ENCODE measurements at places on chromosomes 12 and 14. TPM values are rescaled to one million over a fixed set of nuclear protein-coding genes. Genes with fewer than 3 reads are reported as not detected.

- DNase-seq: no peak
Observed at GRCh38 chr12:27870939-27871338, 90.9 kb upstream of the MANSC4 start.

DNA sequence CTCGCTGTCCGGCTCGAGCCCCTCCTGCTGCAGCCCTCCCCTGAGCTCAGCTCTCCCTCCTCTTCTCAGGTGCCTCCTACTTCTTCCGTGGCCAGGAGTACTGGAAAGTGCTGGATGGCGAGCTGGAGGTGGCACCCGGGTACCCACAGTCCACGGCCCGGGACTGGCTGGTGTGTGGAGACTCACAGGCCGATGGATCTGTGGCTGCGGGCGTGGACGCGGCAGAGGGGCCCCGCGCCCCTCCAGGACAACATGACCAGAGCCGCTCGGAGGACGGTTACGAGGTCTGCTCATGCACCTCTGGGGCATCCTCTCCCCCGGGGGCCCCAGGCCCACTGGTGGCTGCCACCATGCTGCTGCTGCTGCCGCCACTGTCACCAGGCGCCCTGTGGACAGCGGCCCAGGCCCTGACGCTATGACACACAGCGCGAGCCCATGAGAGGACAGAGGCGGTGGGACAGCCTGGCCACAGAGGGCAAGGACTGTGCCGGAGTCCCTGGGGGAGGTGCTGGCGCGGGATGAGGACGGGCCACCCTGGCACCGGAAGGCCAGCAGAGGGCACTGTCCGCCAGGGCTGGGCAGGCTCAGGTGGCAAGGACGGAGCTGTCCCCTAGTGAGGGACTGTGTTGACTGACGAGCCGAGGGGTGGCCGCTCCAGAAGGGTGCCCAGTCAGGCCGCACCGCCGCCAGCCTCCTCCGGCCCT, 22.8 kb downstream of the MMP17 start:
- DNase-seq: no peak

DNA sequence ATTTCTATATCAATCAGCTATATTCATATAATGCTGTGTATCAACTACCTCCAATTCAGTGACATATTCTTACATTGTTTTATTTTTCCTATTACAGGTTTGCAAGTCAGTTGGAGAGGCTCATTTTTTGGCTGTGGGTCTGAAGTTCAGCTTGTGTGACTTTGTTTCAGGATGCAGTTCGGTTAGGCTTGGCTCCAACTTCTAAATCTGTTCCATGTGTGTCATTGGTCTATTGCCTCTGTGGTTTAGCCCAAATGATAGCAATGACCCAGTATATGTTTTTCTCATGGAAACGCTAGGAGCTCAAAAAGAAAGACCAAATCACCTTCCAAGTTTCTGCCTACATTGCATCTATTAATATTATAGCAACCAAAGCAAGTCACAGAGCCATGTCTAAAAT, 848.6 kb upstream of the LRFN5 start:
- no peak for DNase-seq

Gene MGP
- polyA plus RNA-seq: 52.6 TPM

GRCh38 chr12:116600959-116601918, 42.1 kb downstream of the MAP1LC3B2 start:
- no peak for DNase-seq

DNA sequence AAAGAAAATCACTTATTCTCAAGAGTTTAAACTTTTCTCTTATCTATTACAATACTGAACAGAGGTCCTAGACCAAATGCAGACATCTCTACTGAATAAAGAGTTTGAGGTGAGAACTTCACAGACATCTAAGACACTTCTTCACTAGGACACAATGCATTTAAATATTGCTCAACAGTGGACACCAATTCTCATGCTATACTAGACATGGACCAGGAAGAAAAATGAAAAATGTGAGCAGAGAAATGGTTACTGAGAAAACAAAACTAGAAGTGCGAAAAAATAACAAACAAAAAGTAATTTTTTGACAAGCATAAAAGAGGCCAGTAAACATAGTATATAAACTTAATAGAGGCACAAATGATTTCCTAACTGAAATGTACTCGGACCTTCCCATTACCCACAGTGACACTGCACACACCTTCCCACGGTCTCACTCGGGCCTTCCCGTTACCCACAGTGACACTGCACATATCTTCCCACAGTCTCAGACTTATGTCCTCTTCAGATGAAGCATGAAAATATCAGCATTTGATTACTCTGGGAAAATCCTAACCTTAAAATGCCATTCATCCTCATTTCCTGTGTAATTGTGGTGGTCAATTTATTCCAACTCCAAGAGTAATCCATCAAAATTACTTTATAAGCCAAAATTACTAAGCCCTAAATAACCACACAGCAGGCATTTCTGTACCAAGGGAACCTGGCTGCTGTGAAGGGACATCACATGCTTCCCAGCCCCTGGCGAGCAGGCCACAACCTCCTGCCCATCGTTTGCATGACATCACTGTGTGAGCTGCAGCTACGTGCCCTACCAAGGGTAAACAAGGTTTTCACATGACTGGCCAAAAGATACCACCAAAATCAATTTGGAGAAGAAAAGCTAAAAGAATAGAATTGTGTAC, 6.4 kb downstream of the SLC15A4 start:
- no peak for DNase-seq

- DNase-seq: peak; percentile 72
Observed at GRCh38 chr14:69151458-69152180, 1.3 kb downstream of the DCAF5 start.

Gene PPP4R4
- polyA plus RNA-seq: 0.38 TPM

DNA sequence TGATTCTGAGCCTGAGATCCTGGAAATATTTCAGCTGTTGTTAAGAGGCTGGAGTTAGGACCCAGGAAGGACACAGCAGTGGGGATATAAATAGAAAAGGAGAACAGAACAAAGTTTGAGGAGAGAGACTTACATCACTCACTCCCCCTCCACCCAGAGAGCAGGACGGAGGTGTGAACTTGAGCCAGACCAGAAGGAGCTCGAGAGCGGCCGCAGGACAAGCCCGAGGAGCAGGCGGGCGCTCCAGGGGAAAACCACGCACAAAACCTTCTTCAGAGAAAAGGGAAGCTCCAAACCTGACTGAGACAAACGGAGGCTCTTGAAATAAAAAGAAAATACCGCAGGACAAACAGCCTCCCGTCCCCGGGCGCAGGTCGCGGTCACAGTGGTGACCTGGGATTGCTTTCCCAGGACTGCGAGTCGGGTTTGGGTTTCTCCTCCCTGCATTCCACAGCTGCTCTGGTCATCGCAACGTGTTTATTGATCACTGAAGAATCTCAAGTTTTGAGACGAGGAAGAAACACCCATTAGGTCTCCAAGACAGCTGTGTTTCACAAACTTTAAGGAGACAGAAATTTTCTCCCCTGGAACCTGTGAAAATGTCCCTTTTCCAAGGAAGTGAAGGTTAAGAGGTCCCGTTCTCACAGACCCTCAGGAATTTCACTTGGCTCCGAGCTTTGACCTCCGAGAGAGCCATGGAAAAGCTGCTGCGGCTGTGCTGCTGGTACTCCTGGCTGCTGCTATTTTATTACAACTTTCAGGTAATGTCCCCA, at the start of gene ADGRD1:
Gene ADGRD1, plus strand, starts transcription at position 137 of the 773 bp plus-strand sequence. Its CDS starts 559 bp downstream, at position 696.
- peak; percentile 57 for DNase-seq

- DNase-seq: peak; percentile 62
Observed at GRCh38 chr12:51593539-51593938, 2.5 kb downstream of the SCN8A start.

DNA sequence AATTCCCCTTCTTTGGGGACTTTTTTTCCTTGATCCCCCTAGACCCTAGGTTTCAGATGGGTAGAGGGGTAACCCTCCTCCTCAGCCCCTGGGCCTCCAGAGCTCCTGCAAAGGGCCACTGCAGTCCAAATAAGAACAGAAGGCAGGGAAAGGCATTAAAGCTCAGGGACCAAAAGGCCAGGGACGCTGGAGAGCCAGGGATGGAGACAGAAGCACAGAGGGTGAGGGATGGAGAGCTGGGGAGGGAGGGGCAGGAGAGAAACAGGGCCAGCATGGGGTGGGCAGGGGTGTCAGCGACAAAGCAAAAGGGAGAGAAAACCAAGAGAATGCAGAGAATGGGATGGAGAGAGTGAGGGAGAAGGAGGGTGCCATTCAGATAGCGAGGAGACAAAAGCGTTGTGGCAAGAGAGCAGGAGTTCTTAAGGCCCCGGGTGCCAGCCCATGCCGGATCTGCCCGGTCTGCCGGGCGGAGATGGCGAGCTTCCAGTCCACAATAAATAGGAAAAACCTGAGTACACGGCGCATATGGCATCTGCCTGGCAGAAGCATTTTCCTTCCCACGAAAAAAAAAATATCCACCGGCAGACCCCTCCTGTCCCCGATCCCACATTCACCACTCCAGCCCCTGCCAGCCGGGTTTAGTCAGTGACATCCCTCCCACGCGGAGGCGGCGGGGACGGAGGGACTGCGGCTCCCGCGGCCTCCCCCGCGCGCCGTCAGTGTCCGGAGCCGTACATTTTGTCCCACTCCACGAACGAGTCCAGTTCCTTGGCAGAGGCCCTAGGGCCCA, 28.6 kb downstream of the FIGNL2 start:
- no peak for DNase-seq

- no peak for DNase-seq
Observed at GRCh38 chr14:81178063-81178462, 42.7 kb downstream of the GTF2A1 start.

Gene HOXC5
- 3.6 TPM for polyA plus RNA-seq

DNA sequence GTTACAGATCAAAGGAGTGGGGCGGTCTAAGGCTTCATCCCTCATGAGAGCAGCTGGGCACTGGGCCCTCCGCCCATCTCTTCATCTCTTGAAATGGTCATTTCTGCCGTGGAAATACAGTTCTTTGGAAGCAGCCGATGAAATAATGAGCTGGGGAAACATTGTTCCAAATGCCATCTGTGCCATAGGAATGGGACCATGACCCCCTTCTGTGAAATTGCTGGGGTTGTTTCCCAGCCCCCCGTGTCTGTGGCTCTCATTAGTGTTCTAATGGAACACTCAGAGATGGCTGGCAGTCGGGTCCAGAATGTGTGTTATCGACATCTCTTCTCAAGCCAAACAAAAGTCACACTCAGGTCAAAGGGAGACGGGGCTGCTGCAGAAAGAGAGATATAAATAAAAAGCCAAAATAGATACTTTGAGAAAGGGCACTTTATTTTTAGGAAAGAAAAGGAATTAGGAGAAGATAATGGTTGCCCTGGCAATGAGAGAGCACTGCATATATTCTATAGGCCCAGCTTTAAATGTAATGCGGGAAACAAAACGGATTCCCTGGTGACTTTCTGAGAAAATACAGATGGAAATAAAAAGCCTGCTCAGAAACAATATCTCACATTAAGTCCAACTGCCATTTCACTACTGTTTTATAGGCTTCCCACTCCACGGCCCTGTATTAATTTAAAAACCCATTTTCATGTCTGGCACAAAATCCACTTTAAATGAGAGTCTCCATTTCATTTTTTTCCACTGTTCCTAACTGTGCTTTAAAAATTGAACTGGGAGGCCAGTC, 107.1 kb downstream of the TTC8 start:
- no peak for DNase-seq

DNA sequence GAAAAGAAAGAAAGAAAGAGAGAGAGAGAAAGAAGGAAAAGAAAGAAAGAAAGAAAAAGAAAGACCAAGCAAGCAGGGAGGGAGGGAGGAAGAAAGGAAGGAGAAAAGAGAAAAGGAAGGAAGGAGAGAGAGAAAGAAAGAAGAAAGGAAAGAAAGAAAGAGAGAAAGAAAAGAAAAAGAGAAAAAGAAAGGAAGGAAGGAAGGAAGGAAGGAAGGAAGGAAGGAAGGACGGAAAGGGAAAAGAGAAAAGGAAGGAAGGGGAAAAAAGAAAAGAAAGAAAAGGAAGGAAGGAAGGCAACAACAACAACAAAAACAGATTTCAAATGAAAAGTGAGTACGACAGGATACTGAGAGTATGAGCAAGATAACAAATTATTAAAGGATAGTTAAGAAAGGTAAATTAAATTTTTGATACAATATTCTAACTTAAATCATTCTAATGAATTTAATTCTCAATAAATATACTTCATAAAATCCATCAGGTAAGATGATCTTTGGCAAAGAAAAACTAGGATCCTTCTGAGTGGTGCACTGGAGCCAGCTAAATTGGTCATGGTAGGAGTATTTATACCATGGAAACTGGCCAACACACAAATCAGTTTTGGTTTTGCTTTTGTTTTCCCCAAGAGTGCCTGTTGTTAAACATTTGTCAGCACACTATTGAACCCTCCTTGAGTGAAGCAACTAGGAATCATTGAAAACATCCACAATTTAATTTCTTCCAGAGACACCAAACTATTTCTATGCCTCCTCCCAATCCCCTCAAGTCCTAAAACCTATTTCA, 56.1 kb upstream of the DYRK2 start:
- peak; percentile 41 for DNase-seq

DNA sequence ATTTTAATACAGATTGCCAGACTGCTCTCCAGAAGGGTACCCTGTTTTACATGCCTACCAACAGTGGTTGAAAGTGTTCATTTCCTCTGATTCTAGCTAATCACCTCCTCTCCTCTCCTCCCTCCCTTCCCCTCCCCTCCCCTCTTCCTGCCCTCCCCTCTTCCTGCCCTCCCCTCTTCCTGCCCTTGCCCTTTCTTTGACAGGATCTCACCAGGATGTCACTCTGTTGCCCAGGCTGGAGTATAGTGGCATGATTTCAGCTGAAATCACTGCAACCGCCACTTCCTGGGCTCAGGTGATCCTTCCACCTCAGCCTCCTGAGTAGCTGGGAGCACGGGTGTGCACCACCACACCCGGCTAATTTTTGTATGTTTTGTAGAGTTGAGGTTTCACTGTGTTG, 24.7 kb downstream of the APAF1 start:
- DNase-seq: no peak

DNA sequence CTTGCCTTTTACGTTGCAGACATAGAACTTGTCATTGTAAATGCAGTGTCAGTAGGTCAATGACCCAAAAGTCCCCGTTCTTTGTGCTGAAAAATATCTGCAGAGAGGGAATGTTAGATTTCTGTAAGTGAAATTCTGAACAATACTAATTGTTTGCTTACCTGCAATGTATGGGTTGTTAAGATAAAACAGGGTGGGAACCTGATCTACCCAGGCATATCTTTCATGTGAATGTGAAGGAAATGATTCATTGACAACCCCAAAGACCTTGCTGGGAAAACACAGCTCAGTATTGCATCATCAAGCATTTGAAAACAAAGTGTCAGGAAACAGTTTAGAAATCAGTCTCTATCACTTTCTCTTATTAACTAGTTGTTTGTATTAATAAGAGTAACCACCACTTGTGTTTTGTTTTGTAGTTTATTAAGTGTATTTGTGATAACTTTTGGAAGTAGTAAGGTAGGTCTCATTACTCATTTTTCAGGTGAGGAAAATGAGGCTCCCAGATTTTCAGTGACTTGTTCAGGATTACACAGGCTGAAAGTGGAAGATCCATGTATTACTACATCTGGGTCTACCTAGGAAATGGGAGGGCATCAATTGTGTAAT, 57.9 kb upstream of the SLC38A2 start:
- DNase-seq: no peak

GRCh38 chr12:52024845-52025230, 18.1 kb downstream of the TAMALIN start:
- no peak for DNase-seq

Measured in renal pelvis (tissue), 12 donors.